ENCODE measurements at places on chromosomes 5 and 9.
A peak's percentile ranks its signal among the peaks of the same experiment; 100 is the strongest.

DNA sequence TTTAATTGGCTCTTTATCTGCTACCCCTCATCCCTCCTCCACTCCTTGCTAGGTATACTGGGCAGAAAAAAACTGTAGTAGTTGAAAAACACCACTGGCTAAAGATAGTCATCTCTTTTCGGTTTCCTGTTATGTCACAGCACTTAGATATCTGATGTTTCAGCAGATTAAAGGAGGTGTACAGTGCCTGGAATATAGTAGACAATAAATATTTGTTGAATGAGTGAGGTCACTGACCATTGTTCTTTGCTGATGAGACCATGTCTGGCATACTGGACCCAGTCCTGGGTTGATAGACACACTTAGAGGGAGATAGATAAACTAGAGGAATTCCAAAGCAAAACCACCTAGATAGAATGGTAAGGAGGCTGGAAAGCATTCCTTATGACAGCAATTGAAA is 3.2 kb downstream of the GRPEL2 start:
- no peak for DNase-seq

GRCh38 chr9:81683238-81683637 is 6.1 kb downstream of the TLE1 start:
- no peak for DNase-seq

DNA sequence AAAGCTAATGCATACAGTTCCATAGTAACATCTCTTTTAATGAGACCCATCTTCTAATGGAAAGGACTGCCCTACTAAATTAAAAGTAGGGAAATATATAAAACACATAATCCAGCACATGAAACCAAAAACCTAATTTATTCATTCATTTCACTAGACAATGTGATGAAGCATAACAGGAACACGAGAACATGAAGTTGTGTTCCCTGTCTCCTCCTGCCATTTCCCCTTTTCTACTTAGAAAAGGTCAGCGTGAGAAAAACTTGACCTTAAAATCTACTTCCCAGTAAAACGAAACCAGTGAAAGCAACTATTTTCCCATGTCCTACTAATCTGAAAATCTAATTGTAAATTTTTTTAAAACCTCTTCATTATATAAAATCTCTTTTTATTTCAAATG is 847.5 kb downstream of the TLE1 start:
- no peak for DNase-seq

- no peak for DNase-seq
Measured at GRCh38 chr5:93017849-93018248, 563.2 kb downstream of the NR2F1-AS1 start.

DNA sequence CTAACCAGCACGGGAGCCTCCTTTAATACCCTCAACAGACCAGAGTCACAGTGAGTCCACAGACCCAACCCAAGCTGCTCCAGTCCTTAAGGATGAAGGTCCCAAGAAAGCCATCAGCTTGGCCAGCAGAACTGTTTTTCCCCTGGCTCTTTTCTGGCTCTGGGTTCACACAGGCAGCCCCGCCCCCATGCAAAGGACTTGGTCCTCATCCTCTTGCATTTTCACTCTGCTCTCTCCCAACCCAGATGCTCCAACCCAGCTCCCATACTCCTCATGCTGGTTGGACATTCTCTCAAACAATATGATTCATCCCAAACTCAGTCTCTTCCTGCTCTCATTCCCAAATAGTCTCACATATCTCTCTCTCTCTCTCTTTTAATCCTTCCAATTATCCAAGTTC is 74.2 kb upstream of the SPOCK1 start:
- no peak for DNase-seq

- no peak for DNase-seq
Measured at GRCh38 chr9:5536684-5537083, 26.4 kb downstream of the PDCD1LG2 start.

GRCh38 chr9:135499326-135500070 is 984 bp upstream of the MRPS2 start:
- peak; percentile 87 for DNase-seq

DNA sequence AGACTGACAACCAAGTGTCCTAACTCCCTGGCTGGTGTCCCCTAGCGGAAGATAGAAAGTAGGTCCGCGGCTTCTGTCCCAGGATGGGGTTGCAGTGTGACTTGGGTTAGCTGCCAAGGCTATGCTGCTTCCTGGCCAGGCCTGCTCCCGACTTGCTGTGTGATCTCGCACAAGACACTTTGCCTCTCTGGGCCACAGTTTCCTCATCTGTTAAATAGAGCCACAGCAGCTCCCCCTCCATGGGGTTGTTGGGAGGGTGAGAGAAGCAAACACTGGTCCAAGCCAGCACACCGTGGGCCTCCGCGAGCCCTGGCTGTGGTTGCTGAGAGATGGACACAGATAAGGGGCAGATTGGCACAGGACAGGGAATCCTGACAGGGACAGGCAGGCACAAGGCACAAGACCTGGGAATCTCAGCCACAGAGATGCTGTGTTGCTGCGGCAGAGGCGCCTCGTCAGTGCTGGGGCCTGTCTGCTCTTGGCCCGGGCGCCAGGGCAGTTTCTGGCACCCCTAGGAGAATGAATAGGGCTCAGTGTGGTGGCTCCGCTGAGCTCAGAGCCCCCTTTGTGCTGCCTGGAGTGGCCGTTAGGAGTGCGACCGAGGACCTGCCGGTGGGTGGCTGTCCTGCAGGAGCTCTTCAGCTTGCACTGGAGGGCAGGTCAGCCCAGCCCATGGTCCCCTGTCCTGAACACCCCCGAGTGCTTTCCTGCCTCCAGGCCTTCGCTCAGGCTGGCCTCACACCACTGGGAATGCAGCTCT is 1.8 kb upstream of the SH2D3C start:
- DNase-seq, result no peak

GRCh38 chr9:127520941-127521918 is 69.9 kb downstream of the LRSAM1 start:
- DNase-seq, result no peak

GRCh38 chr5:127290019-127290945 is at the start of gene MEGF10:
TSS of gene MEGF10 (plus strand) at chr5:127290796. CDS start at chr5:127331309, 40,513 bp downstream.
- DNase-seq, result peak; percentile 49

- DNase-seq, result no peak
Measured at GRCh38 chr5:179154346-179154990, 94.3 kb downstream of the ZNF354C start.

DNA sequence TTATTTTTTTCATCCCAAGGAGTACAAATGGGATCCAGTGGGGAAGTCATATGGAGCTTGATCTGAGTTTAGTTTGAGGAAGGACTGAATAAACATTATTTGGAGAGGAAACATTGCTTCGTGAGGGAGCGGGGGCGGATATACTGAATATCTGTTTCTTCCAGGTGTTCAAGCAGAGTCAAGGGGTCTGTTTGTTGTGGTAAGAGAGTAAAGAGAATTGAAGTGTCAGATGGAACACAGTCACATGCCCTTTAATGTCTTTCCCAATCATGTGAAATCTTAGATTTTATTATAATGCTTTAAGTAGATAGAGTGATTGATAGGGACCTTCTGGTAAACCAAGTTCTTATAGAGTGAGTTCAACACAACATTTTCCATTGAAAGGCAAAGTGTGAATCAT is 33.7 kb downstream of the DDX46 start:
- no peak for DNase-seq

DNA sequence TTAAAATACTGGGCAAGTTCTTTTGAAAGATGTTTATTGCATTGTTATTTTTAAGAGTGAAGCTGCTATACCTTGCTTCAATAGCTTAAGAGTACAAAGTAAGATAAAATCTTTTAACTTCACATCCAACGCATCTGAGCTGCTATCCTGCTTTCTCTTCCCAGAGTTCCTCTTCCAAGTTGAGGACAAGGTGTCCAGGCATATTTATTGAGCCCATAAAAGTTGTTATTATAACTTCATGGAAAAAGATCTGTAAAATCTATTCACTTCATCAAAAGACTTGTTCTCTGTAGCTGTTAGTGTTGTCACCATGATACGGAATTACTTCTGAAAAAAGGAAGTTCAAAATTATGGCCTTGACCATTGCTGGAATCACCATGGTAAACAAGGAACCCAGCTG is 306.2 kb upstream of the ELAVL2 start:
- DNase-seq, result no peak

DNA sequence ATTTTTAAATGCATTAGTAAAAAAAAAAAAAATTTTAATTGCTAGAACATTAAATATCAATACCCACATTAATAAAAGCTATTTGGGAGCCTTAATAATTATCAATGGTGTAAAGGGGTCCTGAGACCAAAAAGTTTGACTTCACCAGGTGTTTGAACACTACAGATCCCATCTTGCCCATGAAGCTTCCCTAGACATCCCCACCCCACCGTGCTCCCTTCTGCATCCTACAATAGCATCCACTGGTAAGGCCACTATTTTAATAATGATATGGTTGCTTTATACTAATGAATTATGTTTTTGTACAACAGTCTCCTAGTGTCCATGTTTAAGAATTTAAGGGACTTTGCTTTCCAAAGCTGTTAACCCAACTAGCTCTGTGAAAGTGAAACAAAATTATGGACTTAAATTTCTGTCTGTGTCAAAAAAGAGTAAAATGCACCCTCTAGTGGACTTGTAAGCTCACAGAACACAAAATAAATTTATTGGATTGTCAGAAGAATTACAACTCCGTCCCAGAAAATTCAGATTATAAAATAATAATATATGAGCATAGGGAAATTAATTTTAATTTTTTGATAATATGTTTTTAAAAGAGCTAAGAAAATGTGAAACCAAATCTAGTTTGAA is 76.0 kb downstream of the ARL15 start:
- no peak for DNase-seq

DNA sequence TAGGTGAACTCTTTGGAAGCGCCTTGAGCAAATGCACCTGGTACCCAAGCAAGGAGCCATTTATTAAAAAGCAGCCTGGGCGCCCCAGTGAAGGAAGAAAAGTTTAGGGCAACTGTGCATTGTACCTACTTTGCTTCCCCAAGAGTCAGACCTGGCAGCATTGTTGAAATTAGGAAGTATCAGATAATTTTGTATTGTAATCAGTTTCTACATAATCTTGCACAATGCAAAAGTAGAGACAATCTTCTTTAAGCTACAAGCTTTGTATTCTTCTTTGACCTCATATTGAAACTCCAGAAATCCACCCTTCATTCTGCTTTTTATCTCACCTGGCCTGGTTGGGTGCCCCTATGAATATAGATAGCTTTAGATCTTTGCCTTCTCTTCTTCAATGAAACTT is 490.8 kb downstream of the RASEF start:
- no peak for DNase-seq

GRCh38 chr5:22835686-22836085 is 17.5 kb downstream of the CDH12 start:
- DNase-seq, result no peak

- DNase-seq, result no peak
Measured at GRCh38 chr5:148981353-148981752, 81.5 kb downstream of the SH3TC2 start.

DNA sequence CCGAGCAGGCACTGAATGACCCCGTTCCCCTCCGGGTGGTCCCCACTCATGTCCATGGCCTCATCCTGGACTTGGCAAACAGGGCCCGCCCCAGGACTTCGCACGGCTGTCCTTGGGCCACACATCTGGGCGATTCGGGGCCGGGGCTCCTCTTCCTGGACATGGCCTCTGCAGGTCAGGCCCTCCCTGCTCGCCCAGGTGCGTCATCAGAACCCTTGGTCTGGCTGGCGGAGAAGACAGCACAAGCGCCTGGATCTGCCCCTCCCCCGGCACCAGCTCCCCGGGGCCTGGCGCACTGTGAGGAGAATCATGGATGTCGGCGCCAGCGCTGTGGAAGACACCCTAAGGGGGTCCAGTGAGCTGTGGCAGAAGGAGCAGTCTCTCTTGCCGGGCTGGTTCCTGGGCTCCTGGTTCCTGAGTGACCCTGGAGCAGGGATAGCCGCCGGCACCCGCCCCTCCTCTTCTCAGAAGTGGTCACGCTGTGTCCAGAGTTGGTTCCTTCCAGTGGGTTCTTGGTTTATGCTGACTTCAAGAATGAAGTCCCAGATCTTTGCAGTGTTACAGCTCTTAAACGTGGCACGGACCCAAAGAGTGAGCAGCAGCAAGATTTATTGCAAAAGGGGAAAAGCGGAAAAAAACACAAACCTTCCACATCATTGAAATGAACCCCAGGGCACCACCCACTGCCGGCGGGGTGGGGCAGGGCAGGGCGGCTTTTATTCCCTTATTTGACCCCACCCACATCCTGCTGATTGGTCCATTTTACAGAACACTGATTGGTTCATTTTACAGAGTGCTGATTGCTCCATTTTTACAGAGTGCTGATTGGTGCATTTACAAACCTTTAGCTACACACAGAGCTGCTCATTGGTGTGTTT is 25.9 kb upstream of the SLC12A7 start:
- DNase-seq, result no peak
